ENCODE measurements at places on chromosomes 2 and 18.
A peak's percentile ranks its signal among the peaks of the same experiment; 100 is the strongest.

- no peak for DNase-seq
Observed at GRCh38 chr2:39266139-39266805, 22.5 kb upstream of the CDKL4 start.

DNA sequence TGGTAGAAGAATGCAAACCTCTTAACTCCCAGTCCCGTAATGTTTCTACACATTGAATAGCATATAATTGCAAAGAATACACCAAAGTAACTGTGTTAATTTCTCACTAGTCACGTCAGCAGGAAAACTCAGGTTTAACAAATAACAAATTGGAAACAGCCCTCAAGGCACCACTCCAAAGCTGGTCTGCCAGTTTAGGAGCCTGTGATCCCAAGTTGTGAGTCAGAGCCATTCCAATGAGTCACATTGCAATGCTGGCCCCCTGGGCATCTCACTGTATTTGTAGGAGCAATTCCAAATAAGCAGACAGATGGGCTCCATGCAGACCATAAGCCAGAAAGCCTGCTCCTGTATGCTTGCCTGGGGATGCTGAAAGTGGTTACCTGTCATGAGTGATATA is 143.2 kb upstream of the SETBP1 start:
- no peak for DNase-seq

DNA sequence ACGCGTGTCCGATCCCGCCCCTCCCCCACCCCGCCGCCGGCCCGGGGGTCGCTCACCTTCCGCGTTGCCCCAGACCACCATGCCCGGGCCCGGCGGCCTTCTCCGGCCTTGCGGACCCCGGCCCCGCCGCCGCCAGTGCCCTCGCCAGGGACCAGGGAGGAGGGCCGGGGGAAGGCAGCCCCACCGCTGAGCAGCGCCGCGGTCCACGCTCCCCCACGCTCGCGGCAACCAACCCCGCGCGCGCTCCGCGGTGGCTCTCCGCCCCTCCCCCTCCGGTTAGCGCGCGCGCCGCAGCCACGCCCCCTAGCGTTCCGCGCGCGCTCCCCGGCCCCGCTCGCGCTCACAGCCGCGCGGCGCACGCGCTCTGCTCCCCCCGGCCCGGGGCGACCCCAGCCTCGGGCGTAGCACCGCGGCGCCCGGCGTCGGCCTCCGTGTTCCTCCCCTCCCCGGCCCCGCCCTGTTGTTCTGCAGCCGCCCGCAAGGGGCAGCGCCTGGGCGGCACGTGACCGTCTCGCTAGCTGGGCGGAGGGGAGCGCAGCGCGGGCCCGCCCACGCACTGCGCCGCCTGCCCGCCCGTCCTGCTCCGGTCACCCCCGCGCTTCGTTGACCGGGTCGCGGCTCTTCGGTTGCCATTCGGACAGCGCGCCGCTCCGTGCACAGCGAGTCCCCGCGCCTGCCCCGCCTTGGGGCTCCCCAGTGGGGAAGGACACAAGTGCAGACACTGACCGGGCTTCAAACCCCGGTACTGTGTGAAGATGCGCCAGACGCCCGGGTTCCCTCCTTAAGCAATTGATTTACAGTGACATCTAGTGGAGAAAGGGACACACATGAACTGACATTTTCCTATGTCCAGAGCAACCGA is at the start of gene REV1:
TSS of gene REV1 (minus strand) at position 257 of the 862 bp plus-strand sequence. CDS start 25,042 bp downstream, outside the sequence.
- DNase-seq: peak; percentile 90

DNA sequence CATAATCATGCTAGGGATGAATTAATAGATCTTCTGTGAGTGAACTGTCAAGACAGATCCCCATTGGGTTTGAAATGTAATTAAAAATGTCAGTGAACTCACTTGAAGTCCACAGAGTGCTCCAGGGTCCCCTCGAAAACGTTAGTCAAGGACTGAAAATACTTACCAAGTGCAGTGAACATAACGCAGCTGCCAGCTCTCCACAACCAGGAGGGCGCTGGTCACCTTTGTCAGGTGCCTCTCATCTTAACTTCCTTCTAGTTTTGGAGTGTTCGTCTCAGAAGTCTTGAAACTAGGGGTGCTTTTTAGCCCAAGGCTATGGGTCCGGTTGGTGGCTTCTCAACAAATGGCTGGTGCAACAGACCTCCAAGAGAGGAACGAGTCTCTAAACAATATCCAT is 70.7 kb downstream of the NCK2 start:
- DNase-seq: no peak

- DNase-seq: no peak
Observed at GRCh38 chr2:223725494-223725893, 111.9 kb downstream of the AP1S3 start.

DNA sequence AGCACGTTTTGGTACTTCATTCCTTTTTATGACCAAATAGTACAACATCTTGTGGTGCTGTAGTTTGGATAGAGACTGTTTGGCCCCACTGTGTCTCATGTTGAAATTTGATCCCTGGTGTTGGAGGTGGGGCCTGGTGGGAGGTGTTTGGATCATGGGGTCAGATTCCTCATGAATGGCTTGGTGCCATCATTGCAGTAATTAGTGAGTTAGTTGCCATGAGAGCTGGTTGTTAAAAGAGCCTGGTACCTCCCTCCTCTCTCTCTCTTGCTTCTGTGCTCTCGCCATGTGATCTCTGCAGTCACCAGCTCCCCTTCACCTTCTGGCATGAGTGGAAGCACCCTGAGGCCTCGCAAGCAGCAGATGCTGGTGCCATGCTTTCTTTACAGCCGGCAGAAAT is 50.9 kb downstream of the NCAPH start:
- DNase-seq: peak; percentile 68

DNA sequence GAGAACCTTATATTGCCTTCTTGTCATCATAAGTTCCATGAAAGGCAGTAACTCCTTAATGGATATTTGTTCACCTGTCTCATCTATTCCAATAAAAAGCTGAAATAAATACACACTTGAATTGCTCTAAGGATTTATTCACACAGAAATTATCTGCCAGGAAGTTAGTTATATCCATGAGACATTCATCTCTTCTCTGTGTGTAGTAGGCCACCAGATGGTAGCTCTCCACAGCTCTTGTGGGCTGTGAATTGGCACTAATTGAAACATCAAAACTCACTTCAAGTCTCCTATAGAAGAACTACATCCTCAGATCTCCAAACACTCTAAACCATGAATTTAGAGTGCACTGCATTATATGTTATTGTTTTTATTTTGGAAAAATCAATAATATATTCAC is 189.6 kb downstream of the DSC3 start:
- no peak for DNase-seq

- DNase-seq: peak; percentile 16
Observed at GRCh38 chr18:32674491-32674890, 98.3 kb downstream of the KLHL14 start.

DNA sequence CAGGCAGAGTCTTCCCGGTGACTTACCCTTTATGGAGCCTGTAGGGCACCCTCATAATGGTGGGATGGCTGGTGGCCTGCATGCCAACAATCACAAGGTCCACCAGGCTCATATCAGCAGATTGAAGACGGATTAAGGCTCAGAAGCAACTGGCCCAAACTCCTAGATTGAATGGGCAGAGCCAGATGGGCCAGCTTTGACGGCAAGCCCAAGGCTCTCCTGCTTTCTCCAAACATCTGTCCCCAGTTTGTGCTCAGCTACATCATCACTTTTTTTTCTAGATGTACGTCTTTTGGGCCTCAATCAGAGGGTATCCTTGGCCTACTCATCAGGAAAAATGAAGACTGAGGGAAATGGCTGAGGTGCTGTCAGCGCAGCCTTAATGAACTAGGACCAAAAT is 114.6 kb downstream of the VIT start:
- no peak for DNase-seq
